Umbilical cord (tissue), 2 donors: ENCODE measurements at places on chromosomes 6 and 20.

- DNase-seq: no peak
Measured at GRCh38 chr6:48624631-48625030, 513.6 kb upstream of the PTCHD4 start.

- DNase-seq: no peak
Measured at GRCh38 chr6:2220154-2220553, 25.3 kb downstream of the GMDS start.

- peak; percentile 84 for DNase-seq
Measured at GRCh38 chr6:109073344-109074132, 21.1 kb downstream of the SESN1 start.

DNA sequence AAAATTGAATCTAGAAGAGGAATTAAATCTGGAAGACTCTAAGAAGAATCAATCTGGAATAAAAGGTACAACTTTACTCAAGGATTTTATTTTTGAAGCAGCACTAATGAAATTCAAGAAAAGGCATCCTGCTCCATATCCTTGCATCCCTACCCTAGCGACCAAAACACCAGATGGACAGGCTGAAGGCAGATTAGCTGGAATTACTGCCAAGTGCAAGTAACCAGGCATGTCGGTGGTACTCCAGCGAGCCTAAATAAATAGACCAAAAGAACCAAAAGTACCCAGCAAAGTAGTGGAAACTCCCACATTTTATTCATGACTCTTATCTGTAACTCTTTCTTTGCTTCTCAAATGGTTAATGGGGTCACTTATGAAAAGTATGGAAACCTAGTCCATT is 21.0 kb downstream of the OPRM1 start:
- no peak for DNase-seq

DNA sequence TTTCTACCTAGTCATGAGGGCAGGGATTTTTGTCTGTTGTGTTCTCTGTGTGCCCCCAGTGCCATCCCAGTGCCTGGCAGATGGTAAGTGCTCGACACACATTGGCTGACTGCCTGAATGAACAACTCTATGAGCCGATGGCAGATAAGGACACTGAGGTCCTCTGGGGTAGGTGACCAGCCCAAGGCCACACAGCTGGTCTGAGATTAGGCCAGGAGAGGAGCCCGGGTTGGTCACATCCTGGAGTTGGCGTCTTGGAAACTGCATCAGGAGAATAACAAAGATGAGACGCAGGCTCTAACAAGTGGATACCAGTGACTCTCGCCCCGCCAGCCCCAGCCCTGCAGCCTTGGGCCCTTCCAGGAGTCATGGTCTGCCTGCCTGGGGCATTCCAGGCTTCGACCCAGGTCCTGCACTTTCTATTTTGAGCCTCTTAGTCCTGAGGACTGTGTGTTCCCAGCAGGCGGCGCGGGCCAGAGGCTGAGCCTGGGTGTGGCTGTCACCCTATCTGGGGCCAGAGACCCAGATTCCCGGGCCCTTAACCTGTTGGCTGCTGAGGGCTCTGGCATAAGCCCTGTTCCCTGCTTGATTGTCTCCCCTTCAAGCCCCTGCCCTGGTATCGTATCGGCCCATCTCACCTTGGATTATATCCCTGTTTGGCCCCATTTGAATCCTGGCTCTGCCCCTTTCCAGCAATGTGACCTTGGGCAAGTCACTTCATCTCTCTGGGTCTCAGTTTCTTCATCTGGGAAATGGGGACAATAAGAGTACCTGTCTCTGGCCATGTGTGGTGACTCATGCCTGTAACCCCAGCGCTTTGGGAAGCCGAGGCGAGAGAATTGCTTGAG is 88.3 kb downstream of the CEBPB start:
- peak; percentile 65 for DNase-seq

GRCh38 chr6:170283212-170284081 is 7.4 kb downstream of the DLL1 start:
- no peak for DNase-seq
